ENCODE measurements at places on chromosomes 7 and 10. TPM values are rescaled to one million over a fixed set of nuclear protein-coding genes. Genes with fewer than 3 reads are reported as not detected.
A peak's percentile ranks its signal among the peaks of the same experiment; 100 is the strongest.

Gene SPDYE1
- total RNA-seq: not detected

GRCh38 chr7:156232931-156233705, 407.5 kb upstream of the RNF32 start:
- no peaks in the 10 kb centered on the region for H3K4me1 ChIP-seq
- no peaks in the 10 kb centered on the region for H3K36me3 ChIP-seq
- H3K27ac ChIP-seq: no peak overlapping the region
- no peaks in the 10 kb centered on the region for H3K27me3 ChIP-seq

Gene COL13A1
- not detected for total RNA-seq

DNA sequence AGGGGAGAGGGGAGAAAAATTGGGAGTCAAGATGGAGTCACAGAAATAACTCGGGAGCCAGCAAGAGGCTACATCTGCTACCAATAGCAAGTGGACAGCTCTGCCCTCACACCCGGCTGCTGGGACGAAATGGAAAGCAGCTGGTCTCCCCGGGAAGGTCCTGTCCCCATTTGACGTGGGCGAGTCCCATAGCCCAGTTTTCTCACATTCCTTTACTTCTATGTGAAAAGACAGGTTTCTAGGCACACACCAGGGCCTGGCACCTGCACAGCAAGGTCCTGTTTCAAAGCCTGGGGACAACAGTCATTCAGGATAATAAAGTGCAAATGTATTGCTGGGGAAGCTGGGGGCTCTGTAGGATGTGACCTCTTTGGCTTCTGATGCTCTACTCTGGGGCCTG, 162.6 kb downstream of the OAT start:
- no peaks in the 10 kb centered on the region for H3K36me3 ChIP-seq
- H3K27ac ChIP-seq: no peak overlapping the region
- DNase-seq: no peak

Gene NACAD
- total RNA-seq: 1.9 TPM

GRCh38 chr7:144792050-144792449, 43.8 kb downstream of the TPK1 start:
- no peaks in the 10 kb centered on the region for H3K36me3 ChIP-seq
- H3K4me3 ChIP-seq: no peak overlapping the region
- no peaks in the 10 kb centered on the region for H3K4me1 ChIP-seq
- H3K27ac ChIP-seq: no peak overlapping the region
- DNase-seq: no peak

DNA sequence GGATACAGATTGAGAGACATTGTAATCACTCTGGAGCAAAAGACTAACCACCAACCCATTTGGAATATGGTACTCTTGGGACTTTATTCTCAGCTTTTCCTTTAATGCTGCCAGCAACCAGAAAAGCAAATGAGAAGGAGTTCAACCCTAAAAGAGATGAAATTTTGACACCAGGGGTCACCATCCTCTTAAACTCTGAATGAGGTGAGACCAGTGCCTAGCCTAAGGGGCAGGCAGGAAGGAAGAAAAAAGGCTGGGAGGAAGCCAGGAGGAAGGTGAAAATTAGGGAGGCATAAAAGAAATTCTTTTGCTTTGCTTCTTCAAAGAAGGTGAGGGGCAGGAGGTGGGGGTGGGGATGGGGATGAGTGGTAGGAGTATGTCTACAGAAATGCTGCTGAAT, 135.8 kb downstream of the JAZF1 start:
- H3K4me3 ChIP-seq: no peak overlapping the region
- DNase-seq: no peak
- H3K36me3 ChIP-seq: peaks cover 10% of the 10 kb centered on the region
- no peak overlapping the region for H3K27ac ChIP-seq
- H3K4me1 ChIP-seq: peaks cover 42% of the 10 kb centered on the region

- H3K4me1 ChIP-seq: no peaks in the 10 kb centered on the region
- no peak for DNase-seq
- H3K27me3 ChIP-seq: peaks cover 11% of the 10 kb centered on the region
- no peaks in the 10 kb centered on the region for H3K36me3 ChIP-seq
- H3K27ac ChIP-seq: no peak overlapping the region
Observed at GRCh38 chr10:50857579-50857978, 27.8 kb downstream of the A1CF start.

DNA sequence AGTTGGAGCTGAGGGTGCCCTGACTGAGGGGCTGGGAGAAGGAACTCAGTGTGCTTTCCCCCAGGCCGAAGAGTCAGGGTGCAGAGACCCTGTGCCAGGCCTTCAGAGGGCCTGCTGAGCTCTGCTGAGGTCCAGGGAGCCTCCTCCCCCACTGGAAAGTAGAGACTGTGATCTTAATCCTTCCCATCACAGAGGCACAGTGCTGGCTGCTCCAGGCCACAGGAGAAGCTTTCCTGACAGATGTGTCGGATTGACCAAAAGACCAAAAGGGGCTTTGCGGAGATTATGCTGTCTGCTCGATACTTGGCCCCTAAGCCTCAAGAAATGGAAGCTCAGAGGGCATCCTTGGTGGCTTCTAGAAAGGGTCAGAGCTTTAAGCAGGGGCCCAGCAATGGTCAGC, 32.9 kb upstream of the BTRC start:
- peaks cover 27% of the 10 kb centered on the region for H3K27me3 ChIP-seq
- DNase-seq: no peak
- no peaks in the 10 kb centered on the region for H3K36me3 ChIP-seq
- H3K4me1 ChIP-seq: no peaks in the 10 kb centered on the region
- no peak overlapping the region for H3K4me3 ChIP-seq

DNA sequence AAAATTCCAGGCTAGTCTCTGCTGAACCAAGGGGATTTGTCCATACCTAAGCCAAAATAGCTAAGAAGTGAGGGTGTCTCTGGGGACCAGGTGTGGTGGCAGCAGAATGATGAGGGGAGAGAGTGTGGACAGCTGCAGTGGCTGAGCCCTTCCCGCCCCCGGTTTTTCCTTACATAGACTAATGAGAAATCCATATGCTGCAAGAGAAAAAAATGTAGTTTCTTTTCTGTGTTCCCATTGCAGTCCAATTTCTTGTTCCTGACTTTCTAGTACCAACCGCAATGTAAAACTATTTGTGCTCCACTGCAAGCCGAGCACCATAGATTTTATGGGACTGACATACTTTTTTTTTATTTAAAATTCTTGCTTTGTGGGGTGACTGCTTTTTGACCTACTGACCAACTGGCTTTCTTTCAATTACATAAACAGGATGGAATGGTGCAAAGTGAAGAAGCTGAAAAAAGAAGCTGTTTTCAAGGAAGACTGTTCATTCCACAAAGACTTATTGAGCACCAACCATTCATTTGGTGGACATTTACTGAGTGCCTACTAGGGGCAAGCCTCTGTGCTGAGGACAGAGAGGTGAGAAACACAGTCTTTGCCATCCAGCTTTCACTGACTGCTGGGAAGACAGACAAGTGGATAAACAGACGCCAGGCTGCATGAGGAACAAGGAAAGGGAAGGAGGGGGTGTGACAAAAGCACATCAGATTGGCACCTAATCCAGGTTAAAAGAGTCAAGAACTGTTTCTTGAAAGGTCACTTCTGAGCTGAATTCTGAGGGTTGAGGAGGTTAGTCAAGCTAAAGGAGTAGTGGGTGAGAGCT, 9.8 kb downstream of the CEP41 start:
- DNase-seq: no peak
- no peaks in the 10 kb centered on the region for H3K4me1 ChIP-seq
- no peaks in the 10 kb centered on the region for H3K36me3 ChIP-seq
- H3K4me3 ChIP-seq: no peak overlapping the region
- no peak overlapping the region for H3K27ac ChIP-seq
- H3K27me3 ChIP-seq: no peaks in the 10 kb centered on the region

Gene PDE1C
- total RNA-seq: 0.39 TPM

DNA sequence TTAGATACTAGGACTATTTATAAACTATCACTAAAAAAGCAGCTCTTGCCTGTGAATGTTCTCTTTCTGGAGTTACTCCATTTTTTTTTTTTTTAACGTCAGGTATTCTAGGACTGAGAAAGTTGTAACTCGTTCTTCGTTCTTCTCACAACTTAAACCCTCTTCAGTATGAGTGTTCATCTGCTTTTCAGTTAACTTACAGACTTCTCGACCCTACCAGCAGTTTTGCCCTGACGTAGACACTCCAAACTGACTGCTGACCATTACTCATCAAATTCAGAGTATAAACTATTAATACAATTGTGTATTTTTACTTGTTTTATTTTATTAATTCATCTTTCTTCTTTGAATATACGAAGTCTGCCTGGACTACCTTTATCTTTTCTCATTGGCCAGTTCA, 353.1 kb downstream of the GPR37 start:
- H3K4me1 ChIP-seq: no peaks in the 10 kb centered on the region
- H3K27me3 ChIP-seq: no peaks in the 10 kb centered on the region
- H3K36me3 ChIP-seq: no peaks in the 10 kb centered on the region
- H3K27ac ChIP-seq: no peak overlapping the region

GRCh38 chr10:4663162-4663992, 162.6 kb upstream of the AKR1E2 start:
- H3K4me1 ChIP-seq: no peaks in the 10 kb centered on the region
- H3K4me3 ChIP-seq: no peak overlapping the region
- no peak overlapping the region for H3K27ac ChIP-seq
- peaks cover 29% of the 10 kb centered on the region for H3K27me3 ChIP-seq
- H3K36me3 ChIP-seq: no peaks in the 10 kb centered on the region
- DNase-seq: no peak

GRCh38 chr7:25881317-25882037, 270.5 kb upstream of the NFE2L3 start:
- no peaks in the 10 kb centered on the region for H3K36me3 ChIP-seq
- DNase-seq: no peak
- no peaks in the 10 kb centered on the region for H3K4me1 ChIP-seq

GRCh38 chr10:80501913-80502521, 35.7 kb upstream of the SH2D4B start:
- H3K4me3 ChIP-seq: peak overlapping the region; percentile 14
- H3K27me3 ChIP-seq: no peaks in the 10 kb centered on the region
- peak overlapping the region; percentile 84 for H3K27ac ChIP-seq
- H3K4me1 ChIP-seq: peaks cover 83% of the 10 kb centered on the region
- peaks cover 1% of the 10 kb centered on the region for H3K36me3 ChIP-seq
- no peak for DNase-seq

DNA sequence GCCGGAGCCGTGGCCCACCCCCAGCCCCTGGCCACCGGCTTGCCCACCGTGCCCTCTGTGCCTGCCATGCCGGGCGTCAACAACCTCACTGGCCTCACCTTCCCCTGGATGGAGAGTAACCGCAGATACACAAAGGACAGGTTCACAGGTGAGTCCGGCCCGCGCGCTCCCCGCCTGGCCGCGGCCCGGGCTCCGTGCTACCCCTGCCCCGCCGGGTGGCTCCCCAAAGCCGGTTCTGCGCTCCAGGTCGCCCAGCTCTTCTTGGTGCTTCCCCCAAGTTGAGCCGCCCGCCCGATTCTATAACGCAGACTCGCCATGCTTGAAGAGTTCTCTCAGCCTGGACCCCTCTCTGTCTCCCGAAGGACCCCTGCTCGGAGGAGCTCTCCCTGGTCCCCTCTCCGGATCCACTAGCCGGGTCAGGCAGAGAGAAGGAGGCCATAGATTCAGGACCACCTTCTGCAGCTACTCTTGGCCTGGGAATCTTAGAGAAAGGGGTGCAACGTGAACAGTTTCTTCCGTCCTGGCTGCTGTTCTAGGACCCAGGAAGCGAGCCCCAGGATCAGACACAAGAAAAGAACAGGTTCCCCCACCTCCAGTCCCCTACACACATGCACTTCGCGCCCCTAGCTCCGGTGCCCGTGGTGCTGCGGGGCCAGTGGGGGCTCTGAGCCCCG, 999 bp downstream of the TLX1 start:
- H3K27me3 ChIP-seq: peaks cover 72% of the 10 kb centered on the region
- H3K27ac ChIP-seq: no peak overlapping the region
- no peak for DNase-seq
- H3K4me3 ChIP-seq: no peak overlapping the region
- no peaks in the 10 kb centered on the region for H3K36me3 ChIP-seq

GRCh38 chr7:156999958-157000726, 10.3 kb downstream of the MNX1 start:
- H3K27me3 ChIP-seq: peaks cover 66% of the 10 kb centered on the region
- H3K4me3 ChIP-seq: peak overlapping the region; percentile 86
- H3K27ac ChIP-seq: no peak overlapping the region
- DNase-seq: no peak
- H3K4me1 ChIP-seq: peaks cover 15% of the 10 kb centered on the region

DNA sequence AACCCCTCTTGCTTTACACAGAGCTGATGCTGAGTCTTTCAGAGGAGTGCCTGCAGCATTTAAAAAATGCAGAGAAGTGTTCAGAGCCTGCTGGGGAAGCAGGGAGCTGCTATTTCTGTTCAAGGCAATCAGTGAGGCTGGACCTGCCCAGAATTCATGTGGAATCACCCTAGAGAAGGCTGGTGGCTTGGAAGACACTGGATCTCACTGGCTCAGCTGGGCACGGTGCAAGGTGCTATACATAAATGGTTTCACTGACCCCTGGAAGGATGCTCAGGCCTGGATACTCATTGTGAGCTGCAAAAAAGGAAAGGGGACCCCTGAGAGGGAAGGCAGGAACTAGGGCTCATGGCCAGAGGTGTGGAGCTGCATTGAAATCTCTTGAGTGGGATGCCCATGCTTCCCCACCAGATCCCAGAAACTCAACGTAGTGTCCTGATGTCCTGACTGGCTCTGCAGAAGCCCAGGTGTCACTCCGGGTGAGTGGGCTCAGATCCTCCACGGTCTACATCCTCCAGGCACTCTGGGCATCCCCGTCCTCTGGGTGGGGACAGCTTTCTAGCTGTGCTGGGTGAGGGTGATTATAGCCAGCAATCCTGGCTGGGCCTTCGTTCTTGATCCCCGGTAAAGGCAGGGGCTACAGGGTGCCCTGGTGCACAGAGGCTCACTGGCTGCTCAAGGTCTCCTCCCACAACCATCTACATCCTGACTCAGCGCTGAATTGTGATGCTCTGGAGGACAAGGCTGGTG, 77.2 kb upstream of the TNS3 start:
- no peaks in the 10 kb centered on the region for H3K36me3 ChIP-seq
- H3K4me3 ChIP-seq: no peak overlapping the region
- no peak overlapping the region for H3K27ac ChIP-seq
- H3K4me1 ChIP-seq: no peaks in the 10 kb centered on the region

Gene ANKRD2
- not detected for total RNA-seq

GRCh38 chr10:67912331-67912946, 28.0 kb downstream of the SIRT1 start:
- peaks cover 27% of the 10 kb centered on the region for H3K36me3 ChIP-seq
- DNase-seq: no peak
- H3K27ac ChIP-seq: no peak overlapping the region
- peaks cover 3% of the 10 kb centered on the region for H3K4me1 ChIP-seq
- no peaks in the 10 kb centered on the region for H3K27me3 ChIP-seq
- no peak overlapping the region for H3K4me3 ChIP-seq

- no peak overlapping the region for H3K27ac ChIP-seq
- peaks cover 3% of the 10 kb centered on the region for H3K36me3 ChIP-seq
- no peak for DNase-seq
- H3K27me3 ChIP-seq: peaks cover 23% of the 10 kb centered on the region
- no peak overlapping the region for H3K4me3 ChIP-seq
- H3K4me1 ChIP-seq: peaks cover 4% of the 10 kb centered on the region
Observed at GRCh38 chr10:58435297-58435985, 50.2 kb downstream of the TFAM start.

Gene PRR15
- not detected for total RNA-seq

Gene GNG11
- total RNA-seq: not detected

- peak overlapping the region; percentile 100 for H3K27ac ChIP-seq
- H3K4me1 ChIP-seq: peaks cover 42% of the 10 kb centered on the region
- no peaks in the 10 kb centered on the region for H3K36me3 ChIP-seq
- H3K27me3 ChIP-seq: no peaks in the 10 kb centered on the region
- peak overlapping the region; percentile 88 for H3K4me3 ChIP-seq
Observed at GRCh38 chr7:604001-604883, 84.6 kb upstream of the PDGFA start.

Gene SEM1
- total RNA-seq: 35.5 TPM
